Nephron progenitor cell (in vitro differentiated cells): ENCODE measurements at places on chromosomes 2 and 18.

DNA sequence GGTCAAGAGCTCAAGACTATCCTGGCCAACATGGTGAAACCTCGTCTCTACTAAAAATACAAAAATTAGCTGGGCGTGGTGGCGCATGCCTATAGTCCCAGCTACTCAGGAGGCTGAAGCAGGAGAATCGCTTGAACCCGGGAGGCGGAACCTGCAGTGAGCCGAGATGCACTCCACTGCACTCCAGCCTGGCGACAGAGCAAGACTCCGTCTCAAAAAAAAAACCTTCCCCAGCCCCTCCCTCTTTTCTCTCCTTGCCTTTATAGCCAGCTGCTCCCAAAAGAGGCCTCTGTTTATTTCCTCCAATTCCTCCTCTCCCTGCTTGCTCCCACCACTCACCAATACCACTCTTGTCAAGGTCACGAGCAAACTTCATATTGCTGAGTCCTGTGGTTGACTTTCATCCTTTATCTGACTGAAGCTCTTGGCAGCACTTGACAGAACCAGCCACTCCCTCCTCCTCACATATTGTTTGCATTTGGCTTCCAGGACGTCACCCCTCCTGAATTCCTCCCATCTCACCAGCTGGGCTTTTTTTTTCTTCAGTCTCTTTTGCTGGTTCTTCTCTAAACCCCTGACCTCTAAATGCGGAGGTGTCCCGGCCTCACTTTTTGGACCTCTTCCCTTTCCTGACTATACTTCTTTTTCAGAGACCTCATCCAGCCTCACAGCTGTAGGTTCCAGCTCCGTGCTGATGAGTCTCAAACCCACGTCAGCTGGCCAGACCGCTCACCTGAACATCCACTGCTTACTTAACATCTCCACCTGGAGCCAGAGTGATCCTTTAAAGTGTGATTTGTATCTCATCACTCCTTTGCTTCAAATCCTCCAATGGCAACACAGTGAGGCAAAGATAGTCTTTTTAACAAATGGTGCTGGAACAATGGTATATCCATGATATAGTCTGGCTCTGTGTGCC lies 84.6 kb upstream of the CAB39 start:
- no peak for DNase-seq

- peak; percentile 2 for DNase-seq
These were observed 594 bp downstream of the FAM161A start for GRCh38 chr2:61853086-61853846.

GRCh38 chr2:48107326-48107925 lies 201.1 kb upstream of the FBXO11 start:
- no peak for DNase-seq

- DNase-seq = no peak
These were observed 163.2 kb upstream of the CAVIN2 start for GRCh38 chr2:192010073-192010472.

GRCh38 chr18:22368021-22368420 lies 49.7 kb downstream of the CTAGE1 start:
- DNase-seq = no peak

DNA sequence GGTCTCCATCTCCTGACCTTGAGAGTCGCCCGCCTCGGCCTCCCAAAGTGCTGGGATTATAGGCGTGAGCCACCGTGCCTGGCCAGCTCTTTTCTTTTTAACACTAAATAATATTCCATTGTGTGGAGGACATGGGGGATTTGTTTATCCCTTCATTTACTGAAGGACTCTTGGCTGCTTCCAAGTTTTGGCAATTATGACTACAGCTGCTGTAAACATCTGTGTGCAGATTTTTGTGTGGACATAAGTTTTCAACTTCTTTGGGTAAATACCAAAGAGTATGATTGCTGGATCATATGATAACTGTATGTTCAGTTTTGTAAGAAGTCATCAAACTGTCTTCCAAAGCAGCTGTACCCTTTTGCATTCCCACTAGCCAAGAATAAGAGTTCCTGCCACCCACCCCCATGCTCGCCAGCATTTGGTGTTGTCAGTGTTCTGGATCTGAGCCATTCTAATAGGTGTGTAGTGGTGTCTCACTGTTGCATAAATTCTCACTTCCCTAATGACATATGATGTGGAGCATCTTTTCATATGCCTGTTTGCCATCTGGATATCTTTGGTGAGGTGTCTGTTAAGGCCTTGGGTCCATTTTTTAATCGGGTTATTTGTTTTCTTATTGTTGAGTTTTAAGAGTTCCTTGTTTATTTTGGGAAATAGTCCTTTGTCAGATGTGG lies 52.2 kb downstream of the TNFRSF11A start:
- DNase-seq = no peak

DNA sequence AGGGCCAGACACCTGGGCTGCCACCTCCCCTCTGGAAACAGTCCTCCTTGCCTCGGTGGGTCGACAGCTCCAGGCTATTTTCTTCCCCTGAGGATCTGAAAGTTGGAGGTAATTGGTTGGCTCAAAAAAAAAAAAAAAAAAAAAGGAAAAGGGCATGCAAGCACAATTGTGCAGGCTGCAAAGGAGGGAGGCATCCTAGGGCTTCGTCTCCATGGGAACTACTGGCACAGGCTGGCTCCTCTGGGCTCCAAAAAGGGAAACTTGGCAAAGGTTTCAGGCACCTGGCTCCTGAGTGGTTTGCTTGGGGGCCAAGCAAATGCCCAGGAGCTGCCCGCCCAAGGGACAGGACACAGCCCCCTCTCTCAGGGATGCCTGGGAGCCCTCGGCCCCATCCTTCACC lies 1.1 kb upstream of the KCNIP3 start:
- DNase-seq = no peak

DNA sequence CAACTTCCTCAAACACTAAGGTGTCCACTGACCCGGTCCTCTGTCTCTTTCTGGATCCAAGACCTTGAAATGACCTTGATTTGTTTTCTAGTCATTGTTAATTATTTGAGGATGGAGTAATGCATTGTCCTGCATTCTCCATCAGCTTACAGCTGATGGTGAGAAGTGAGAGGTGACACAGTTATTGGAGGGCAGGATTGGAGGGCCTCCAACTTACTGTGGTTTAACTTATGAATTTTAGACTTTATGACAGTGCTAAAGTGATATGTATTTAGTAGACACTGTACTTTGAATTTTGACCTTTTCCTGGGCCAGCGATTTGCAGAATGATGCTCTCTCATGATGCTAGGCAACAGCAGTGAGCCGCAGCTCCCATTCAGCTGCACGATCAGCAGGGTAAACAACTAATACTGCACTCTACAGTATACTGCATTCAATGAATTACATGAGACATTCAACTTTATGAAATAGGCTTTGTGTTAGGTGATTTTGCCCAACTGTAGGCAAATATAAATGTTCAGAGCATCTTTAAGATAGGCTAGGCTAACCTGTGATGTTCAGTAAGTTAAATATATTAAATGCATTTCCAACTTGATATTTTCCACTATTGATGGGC lies 200.0 kb upstream of the MEX3C start:
- DNase-seq = no peak

DNA sequence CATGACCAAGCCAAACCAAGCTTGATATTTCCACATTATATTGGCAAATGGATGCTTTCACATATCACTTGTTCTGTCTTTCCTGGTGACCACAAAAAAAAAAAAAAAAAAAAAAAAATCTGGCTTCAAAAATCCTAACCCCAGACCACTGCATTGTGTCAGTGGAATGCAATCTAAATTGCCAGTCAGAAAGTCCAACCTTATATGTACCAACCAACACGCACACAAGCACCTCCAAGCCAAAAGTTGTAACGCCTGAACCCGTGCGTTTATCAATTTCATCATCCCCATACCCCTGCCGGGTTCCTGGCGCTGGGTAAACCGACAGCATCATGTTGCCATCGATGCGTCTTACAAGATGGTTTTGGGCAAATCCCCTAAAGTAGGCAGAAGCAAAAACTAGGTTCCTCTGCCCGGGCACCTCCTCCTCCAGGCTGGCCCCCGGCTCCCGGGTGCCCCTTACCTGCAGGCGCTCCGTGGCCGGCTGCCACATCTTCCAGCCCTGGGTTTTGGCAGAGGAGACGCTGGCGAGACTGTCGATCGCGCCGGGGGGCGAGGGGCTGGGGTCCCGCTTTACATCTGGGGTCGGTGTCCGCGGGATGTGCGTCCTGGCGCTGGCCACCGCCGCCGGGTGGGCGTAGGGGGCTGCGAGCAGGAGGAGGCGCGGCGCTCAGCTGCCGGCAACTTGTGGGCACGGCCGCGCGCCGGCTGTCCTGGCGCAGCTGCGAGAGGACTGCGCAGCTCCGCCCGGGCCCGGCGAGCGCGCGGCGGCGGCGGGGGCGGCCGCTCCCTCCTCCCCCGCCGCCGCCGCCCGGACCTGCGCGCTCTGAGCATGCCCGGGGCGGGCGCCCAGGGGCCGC lies at the start of gene PID1:
Gene PID1 (minus strand): TSS at position 737 of the 860 bp plus-strand sequence. CDS start 244 bp downstream, at position 493.
- DNase-seq = peak; percentile 72
